Activated T-helper 1 cell treated with anti-CD3 and anti-CD28 coated beads, Interleukin-12 subunit alpha, Interleukin-12 subunit beta, Interleukin-2, Interleukin-4 antibody, amounts not matched to agents 30 ng/mL and 10 ng/mL and 1 ng/mL, durations not matched to agents 14 hours and 24 hours and 36 hours (primary cell): ENCODE measurements at places on chromosomes 5 and 9.

DNA sequence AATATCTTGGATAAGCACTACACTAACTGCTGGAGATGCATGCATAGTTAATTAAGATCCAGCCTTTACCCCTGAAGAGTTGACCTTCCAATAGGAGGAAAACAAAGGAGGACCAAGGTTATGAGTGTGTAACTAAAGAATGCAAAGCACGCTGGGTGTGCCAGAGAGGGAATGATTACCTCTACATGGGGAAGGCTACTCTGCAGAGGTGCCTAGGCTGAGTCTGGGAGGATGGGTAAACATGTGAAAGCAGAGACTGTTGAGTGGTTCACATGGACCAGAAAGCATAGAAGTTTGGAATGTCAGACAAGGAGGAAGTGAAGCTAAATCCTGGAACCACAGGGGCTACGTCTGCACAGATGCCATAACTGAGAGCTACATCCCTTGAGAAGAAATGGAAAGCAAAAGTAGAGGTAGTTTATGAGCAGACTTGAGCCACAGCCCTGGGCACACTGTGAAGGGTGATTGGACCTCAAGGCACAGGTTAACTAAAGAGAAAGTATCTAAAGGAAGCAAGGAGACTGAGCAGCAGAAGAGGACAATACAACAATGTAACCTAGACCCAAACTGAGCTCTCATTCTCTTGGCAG, 176.2 kb downstream of the DENND1A start:
- H3K27ac ChIP-seq = no peak overlapping the region
- H3K4me1 ChIP-seq = peaks cover 27% of the 10 kb centered on the region
- peaks cover 3% of the 10 kb centered on the region for H3K36me3 ChIP-seq
- no peaks in the 10 kb centered on the region for H3K27me3 ChIP-seq
- no peak for DNase-seq
- no peak overlapping the region for H3K4me3 ChIP-seq

GRCh38 chr5:168706655-168707069, 127.5 kb upstream of the PANK3 start:
- H3K27me3 ChIP-seq = no peaks in the 10 kb centered on the region
- H3K4me1 ChIP-seq = no peaks in the 10 kb centered on the region
- no peaks in the 10 kb centered on the region for H3K36me3 ChIP-seq
- no peak for DNase-seq
- H3K27ac ChIP-seq = no peak overlapping the region

DNA sequence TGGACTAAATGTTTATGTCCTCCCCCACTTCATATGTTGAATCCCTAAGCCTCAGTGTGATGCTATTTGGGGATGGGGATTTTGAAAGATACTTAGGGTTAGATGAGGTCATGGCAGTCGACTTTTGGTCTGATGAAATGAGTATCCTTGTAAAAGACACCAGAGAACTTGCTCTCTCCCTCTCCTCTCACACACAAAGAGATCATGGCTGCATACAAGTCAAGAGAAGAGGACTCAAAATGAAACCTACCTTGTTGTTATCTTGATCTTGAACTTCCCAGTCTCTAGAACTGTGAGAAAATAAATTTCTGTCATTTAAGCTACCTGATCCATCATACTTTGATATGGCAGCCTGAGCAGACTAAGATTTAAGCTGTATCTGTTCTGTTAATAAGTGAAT, 144.0 kb upstream of the HAPLN1 start:
- H3K27ac ChIP-seq = no peak overlapping the region
- DNase-seq = no peak
- H3K4me1 ChIP-seq = no peaks in the 10 kb centered on the region
- no peaks in the 10 kb centered on the region for H3K36me3 ChIP-seq
- H3K27me3 ChIP-seq = peaks cover 4% of the 10 kb centered on the region

DNA sequence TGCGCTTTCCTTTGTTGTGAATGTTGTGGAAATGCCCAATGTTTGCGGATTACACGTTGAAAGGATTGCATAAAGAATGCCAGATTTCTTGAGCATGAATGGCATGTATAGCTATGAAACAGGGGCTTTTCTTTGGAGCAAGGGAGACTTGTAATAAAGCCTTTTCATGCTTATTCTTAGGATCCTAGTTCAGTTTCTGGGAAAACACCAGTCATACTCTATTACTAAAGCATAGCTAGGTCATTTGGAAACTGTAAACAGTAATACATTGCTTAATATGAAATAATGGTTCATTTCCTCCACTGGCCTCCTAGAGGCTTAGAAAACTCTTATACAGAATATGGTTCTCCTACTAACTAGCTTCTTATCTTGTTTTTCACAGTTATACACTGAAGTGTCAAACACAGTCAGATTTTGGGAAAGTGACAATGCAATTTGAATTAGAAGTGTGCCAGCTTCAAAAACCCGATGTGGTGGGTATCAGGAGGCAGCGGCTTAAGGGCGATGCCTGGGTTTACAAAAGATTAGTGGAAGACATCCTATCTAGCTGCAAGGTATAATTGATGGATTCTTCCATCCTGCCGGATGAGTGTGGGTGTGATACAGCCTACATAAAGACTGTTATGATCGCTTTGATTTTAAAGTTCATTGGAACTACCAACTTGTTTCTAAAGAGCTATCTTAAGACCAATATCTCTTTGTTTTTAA, 104.2 kb downstream of the MELK start:
- DNase-seq = no peak
- no peaks in the 10 kb centered on the region for H3K4me1 ChIP-seq
- peaks cover 40% of the 10 kb centered on the region for H3K36me3 ChIP-seq
- no peak overlapping the region for H3K4me3 ChIP-seq
- peak overlapping the region; percentile 9 for H3K27ac ChIP-seq

GRCh38 chr5:4480528-4481349, 659.4 kb upstream of the ADAMTS16 start:
- H3K36me3 ChIP-seq = no peaks in the 10 kb centered on the region
- no peak overlapping the region for H3K4me3 ChIP-seq
- no peak overlapping the region for H3K27ac ChIP-seq
- H3K27me3 ChIP-seq = no peaks in the 10 kb centered on the region
- no peak for DNase-seq

GRCh38 chr5:139682016-139682975, 34.1 kb downstream of the CXXC5 start:
- H3K36me3 ChIP-seq = no peaks in the 10 kb centered on the region
- no peak overlapping the region for H3K4me3 ChIP-seq
- no peak for DNase-seq
- peaks cover 8% of the 10 kb centered on the region for H3K27me3 ChIP-seq
- no peaks in the 10 kb centered on the region for H3K4me1 ChIP-seq
- H3K27ac ChIP-seq = no peak overlapping the region

DNA sequence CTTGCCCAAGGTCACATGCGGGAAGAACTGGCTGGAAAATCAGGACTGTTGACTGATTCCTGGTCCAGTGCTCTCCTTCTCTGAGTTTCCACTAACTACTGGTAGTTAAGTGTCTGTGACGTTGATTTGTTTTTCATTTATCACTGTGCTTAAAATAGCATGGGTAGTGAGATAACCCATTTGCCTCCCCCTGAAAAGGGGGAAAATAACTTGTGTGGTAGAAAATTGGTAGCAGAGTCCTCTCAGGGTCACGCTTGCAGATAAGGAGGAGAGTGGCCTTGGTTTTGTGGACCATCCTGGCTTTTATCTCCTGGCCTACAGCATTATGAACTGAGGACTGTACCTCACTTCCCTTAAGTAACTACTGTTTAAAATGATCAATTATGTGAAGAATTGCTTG, 10.9 kb downstream of the FUBP3 start:
- H3K36me3 ChIP-seq = peaks cover 3% of the 10 kb centered on the region
- no peak overlapping the region for H3K27ac ChIP-seq
- H3K4me3 ChIP-seq = no peak overlapping the region
- H3K4me1 ChIP-seq = peaks cover 4% of the 10 kb centered on the region
- DNase-seq = no peak
